Activated CD4-positive, alpha-beta T cell treated with anti-CD3 and anti-CD28 coated beads, Interleukin-2, amount 50 U/mL, for 24 hours (primary cell): ENCODE measurements at places on chromosomes 12 and 14.

DNA sequence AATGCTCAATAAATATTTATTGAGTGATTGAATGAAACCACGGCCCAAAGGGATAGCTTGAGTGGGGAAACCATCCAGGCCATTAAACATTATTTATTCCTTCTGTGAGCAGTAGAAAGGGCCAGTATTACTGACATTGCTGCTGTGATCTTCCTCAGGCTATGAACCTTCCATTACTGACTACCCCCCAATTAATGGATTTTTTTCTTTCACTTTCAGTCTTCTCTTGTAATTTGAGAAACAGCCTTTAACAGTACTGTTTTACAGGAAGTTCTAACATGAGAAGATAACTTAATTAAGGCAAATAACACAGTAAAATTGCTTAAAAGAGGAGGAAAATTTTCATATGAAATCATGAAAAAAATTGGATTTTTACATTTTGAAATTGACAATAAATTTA lies 629.5 kb downstream of the TRHDE start:
- no peak for DNase-seq

DNA sequence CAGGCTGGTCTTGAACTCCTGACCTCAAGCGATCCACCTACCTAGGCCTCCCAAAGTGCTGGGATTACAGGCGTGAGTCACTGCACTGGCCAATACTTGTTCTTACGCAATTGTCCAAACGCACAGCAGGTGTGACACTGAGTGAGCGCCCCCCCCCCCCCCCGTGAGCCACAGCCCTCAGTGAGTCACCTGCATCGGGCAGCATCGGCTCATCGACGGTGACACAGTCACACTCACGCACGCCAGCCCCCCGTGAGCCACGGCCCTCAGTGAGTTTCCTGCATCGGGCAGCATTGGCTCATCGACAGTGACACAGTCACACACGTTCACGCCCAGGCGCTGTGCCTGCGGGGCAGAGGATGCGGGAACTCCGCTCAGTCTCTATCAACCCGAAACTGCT lies 42.5 kb downstream of the GALNT9 start:
- DNase-seq = no peak

DNA sequence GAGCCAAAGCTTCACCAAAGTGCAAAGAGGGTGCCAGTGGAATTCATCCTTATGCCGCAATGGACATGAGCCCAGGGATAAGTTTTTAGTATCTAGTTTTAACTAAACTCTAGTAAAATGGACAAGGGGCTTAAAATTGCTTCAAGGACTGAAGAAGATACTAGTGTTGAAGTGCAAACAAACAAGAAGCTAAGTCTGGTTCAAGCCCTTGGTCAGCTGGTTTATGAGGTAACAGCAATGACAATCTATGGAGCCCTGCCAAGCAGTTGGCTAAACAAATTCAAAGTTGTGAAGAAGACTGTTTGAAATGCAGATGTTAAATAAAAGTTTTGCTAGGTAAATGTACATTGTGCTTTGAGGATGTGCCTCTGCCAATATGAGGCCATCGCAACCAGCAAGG lies 209.4 kb downstream of the KTN1 start:
- no peak for DNase-seq

DNA sequence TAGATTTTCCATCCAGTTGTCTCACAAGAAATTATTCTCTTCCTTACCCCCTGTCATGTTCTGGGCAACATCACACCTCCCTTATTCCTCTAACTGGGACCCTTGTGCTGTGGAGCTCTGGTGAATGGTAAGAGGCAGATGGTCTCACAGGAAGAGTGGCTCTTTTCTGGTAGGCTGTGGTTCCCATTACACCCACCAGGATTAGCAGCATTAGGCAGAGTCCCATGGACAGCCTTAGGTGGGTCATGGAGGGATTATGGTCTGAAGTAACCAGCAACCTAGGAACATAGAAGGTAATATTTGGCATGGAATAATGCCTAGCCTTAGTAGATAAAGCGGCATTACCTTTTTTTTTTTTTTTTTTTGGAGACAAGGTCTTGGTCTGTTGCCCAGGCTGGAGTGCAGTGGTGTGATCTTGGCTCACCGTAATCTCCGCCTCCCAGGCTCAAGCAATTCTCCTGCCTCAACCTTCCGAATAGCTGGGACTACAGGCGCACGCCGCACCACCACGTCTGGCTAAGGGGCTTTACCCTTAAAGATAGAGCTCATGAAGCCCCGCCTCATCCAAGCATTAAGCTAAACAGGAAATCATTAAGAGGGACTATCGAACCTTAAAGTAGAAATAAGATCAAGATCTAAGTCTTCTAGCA lies 4.0 kb downstream of the C14orf119 start:
- no peak for DNase-seq

- no peak for DNase-seq
These were observed 52.2 kb downstream of the CHST11 start for GRCh38 chr12:104508752-104509446.

DNA sequence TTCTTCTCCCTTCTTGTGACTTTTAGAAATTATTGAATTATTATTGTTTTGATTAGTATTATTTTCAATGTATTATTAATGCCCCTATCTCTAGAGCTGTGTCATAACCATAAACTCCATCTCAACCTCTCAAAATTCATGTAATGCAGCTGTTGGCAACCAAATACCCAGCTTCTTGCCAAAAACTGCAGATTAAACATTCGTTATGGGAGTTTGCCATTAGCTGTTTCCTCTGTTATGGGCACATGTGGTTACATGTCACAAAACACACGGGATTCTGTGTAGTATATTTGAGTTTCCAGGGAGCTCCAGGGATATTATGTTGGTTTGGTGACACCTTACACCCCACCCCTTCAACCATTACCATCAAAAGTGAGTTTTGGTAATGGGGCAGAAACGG lies 2.8 kb upstream of the ALX1 start:
- no peak for DNase-seq

- DNase-seq = no peak
These were observed 60.0 kb downstream of the BBS10 start for GRCh38 chr12:76288218-76288617.

DNA sequence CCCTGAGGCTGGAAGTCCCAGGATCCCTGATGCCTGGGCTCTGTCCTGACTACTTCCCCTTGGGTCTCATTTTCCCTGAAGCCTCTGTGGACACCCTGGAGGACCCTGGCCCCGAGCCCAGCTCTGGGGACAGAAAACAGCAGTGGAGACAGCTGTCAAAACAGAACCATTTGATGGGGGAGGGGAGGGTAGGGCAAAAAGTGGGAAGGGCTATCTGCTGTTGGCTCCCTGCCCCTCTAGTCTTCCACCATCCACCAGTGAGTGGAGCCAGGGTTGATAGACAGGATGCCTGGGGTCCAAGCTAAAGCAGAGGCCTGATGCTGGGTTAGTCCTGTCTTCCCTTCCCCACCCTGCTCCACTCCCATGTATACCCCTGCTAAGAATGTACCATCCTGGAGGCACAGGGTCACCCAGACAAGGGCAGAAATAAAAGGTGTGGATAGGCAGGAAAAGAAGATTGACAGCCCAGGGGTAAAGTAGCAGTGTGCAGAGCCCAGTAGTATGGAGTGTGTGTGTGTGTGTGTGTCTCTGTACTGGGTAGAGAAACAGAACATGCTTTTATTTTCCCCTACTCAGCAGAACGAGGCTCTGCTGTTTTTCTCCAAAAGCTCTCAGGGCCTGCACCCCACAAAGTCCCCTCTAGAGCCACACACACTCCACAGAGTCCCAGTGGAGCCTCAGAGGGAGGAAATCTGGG lies 9.8 kb downstream of the ZNF385A start:
- DNase-seq = no peak

- DNase-seq = no peak
These were observed 6.8 kb downstream of the HNRNPC start for GRCh38 chr14:21262410-21262809.

GRCh38 chr12:45398552-45398951 lies 182.7 kb downstream of the ANO6 start:
- no peak for DNase-seq

DNA sequence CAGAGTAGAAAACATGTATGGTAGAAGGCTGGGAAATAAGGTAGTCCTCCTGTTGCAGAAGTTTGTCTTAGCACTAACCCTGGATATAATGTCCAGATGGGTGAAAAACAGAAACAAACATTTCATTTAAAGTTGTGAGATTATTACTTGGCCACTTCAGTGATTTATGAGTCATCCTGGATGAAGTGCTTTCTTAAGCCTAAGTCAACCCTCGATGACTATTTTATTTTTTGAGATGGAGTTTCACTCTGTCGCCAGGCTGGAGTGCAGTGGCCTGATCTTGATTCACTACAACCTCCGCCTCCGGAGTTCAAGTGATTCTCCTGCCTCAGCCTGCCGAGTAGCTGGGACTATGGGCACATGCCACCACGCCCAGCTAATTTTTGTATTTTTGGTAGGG lies 10.2 kb downstream of the DLST start:
- DNase-seq = no peak

GRCh38 chr14:74829251-74829650 lies 46.7 kb downstream of the PROX2 start:
- DNase-seq = no peak

DNA sequence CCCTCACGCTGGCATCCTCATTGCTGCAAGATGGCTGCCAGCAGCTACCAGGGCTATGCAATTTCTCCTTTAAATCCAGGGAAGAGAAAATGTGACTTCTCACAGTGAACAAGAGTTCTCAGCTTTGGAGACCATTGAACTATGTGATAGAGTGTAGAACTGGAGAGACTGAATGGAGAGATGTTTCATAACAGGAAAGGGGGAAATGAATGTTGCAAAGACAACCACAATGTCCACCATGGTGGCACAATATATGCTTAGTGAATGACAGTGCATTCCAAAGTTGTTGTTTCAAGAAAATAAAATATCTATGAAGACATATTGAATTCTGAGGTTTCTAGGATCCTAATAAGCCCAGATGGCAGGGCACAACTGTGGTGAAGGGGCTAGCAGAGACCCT lies 13.2 kb upstream of the COCH start:
- DNase-seq = no peak

- no peak for DNase-seq
These were observed 31.0 kb downstream of the DRAM1 start for GRCh38 chr12:101908395-101908794.

DNA sequence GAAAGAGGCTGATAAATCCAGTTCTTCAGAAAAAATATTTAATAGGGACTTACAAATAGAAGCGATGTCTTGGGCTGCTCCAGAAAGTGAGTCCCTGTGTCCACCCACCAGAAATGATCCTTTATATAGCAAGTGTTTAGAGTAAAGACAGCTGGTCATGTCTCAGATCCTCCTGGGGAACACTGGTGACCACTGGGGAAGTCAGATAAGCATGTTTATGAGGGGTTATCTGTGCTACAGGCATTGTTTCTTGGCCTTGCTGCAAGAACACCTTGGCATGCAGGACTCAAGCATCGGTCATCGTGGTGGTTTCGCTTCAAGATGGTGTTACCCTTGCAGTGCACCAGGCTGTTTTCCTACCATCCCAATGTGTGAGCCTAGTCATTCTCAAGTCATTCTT lies 27.2 kb downstream of the CPM start:
- DNase-seq = no peak

GRCh38 chr12:31456562-31456961 lies 130.6 kb upstream of the SINHCAF start:
- DNase-seq = no peak

DNA sequence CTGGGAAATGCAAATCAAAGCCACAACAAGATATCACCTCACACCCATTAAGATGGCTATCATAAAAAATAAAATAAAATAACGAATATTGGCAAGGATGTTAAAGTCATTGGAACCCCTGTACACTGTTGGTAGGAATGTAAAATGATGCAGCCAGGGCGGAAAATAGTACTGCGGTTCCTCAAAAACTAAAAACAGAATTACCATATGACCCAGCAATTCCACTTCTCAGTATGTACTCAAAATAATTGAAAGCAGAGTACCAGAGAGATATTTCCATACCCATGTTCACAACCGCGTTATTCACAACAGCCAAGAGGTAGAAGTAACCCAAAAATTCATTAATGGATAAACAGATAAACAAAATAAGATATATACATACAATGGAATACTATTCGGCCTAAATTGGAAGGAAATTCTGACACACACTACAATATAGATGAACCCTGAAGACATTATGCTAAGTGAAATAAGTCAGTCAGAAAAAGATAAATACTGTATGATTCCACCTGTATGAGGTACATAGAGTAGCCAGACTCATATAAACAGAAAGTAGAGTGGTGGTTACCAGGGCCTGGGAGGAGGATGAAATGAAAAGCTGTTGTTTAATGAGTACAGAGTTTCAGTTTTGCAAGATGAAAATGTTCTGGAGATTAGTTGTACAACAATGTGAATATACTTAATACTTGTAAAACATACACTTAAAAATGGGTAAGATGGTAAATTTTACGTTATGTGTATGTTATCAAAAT lies 84.6 kb downstream of the TXNDC16 start:
- no peak for DNase-seq

- DNase-seq = no peak
These were observed 5.8 kb downstream of the RAB21 start for GRCh38 chr12:71760471-71760870.

- DNase-seq = no peak
These were observed 11.5 kb downstream of the OAS2 start for GRCh38 chr12:112989806-112990205.

DNA sequence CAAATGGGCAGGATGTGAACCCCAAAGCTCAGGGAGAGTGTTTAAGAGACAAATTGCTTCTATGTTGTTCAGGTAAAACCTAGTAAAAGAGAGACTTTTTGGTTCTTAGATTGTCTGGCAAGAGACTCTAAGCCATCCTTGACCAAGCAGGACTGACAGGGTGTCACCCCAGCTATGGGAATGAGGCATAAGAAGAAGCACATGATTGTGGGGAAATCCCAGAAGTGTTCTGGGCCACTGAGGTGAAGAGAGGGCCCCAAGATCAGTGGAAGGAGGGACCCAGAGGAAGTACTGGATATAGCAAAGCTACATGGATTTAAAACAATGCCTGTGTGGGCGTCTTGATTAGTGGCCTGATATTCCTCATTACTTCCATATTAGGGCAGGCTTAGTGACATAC lies 99.0 kb downstream of the SAMD4A start:
- DNase-seq = no peak

GRCh38 chr14:59454139-59454538 lies 11.0 kb downstream of the GPR135 start:
- no peak for DNase-seq

DNA sequence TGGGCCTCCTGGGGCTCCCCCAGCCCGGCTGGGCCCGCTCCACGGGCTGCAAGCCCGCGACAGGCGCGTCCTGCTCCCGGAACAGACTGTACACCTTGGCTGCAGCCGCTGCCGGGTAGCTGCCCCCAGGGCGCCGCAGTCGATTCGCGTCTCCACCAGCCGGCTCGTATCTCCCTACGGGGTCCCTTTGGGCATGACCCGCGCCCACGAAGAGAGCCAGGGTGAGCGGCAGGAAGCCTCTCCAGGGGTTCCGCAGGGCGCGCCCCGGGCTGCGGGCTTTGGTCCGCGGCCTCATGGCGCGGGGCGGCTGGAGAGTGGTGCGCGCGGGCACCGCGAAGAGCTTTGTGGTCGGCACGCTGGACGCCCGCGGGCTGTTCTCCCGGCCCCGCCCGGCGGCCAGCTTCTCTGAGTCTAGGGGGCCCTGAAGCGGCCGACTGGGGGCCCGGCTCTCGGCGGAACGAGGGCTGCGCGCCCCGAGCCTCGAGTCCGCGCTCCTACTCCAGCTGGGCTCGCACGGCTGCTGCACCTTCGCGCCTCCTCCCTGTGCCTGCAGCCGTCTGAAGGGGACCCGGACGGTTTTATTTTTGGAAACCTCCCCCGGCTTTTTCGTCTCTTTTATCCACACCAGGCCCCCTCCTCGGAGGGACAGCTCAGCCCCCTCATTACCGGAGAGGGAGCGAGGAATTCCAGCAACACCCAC lies at the start of gene LTBP2:
Gene LTBP2, minus strand, starts transcription at position 588 of the 700 bp plus-strand sequence. Its CDS starts 293 bp downstream, at position 295.
- DNase-seq = no peak
